ENCODE measurements at places on chromosomes 16 and 17. TPM values are rescaled to one million over a fixed set of nuclear protein-coding genes. Genes with fewer than 3 reads are reported as not detected.

Gene SLFN11
- total RNA-seq = 9.6 TPM

Gene SLFN12L
- total RNA-seq = not detected

Gene ABI3
- not detected for total RNA-seq

Gene AXIN2
- total RNA-seq = not detected

Gene COPS3
- total RNA-seq = 83.3 TPM

Gene RAB11FIP4
- 10.6 TPM for total RNA-seq

Gene BCL6B
- under 0.01 TPM for total RNA-seq

Gene NLGN2
- total RNA-seq = 1.9 TPM

Gene CALB2
- 2.1 TPM for total RNA-seq

Gene BAIAP3
- total RNA-seq = 0.24 TPM

Gene ZDHHC1
- 3.6 TPM for total RNA-seq

Gene GRAP
- total RNA-seq = not detected

Gene HIC1
- 3.0 TPM for total RNA-seq

All from tracheal epithelial cell (primary cell).